ENCODE measurements at places on chromosomes 13 and 19.

- no peak for DNase-seq
These were observed 34.6 kb upstream of the FARP1 start for GRCh38 chr13:98108341-98108740.

GRCh38 chr13:93318534-93319254, 92.1 kb downstream of the GPC6 start:
- no peak for DNase-seq

DNA sequence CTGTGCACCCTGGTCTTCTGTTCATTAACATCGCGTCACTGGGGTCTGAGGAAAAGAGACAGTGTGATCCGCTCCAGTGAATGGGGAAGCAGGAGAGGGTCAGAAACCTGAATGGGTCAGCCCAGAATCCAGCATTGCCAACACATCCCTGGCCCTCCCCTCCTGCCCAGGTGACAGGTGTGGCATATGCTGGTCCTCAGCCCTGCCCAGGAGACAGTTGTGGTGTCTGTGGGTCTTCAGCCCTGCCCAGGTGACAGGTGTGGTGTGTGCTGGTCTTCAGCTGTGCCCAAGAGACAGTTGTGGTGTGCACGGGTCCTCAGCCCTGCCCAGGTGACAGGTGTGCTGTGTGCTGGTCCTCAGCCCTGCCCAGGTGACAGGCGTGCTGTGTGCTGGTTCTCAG, 8.0 kb downstream of the TFDP1 start:
- DNase-seq, result no peak

GRCh38 chr19:16338470-16339360, 14.1 kb downstream of the KLF2 start:
- no peak for DNase-seq
